ENCODE measurements at places on chromosomes 3 and 15.

DNA sequence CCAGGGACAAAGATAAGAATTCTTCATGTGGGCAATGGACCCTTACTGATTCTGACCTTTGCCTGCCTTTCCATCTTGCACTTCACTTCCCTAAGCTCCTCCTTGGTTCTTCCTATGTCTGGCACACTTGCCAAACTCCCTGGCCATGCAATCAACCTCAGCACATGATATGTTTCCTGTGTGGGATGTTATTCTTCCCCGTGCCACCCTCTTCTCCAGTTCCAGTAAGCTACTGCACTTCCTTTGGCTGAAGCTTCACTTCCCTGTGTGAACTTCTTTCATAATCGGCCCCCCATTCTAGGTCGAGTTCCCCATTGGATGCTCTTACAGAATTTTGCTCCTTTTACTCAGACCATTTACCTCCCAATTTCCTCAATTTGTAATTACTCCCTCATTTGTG lies 10.7 kb upstream of the TASOR start:
- no peak for DNase-seq

GRCh38 chr3:24385012-24385615 lies 109.5 kb downstream of the THRB start:
- DNase-seq, result no peak

GRCh38 chr3:125120379-125121122 lies 64.8 kb upstream of the HEG1 start:
- DNase-seq, result no peak

GRCh38 chr15:86413191-86413590 lies 333.5 kb downstream of the AGBL1 start:
- DNase-seq, result no peak

GRCh38 chr15:31398677-31399301 lies 72.2 kb downstream of the KLF13 start:
- no peak for DNase-seq

- DNase-seq, result no peak
Measured at GRCh38 chr3:189947948-189948723, 172.6 kb downstream of the P3H2 start.

DNA sequence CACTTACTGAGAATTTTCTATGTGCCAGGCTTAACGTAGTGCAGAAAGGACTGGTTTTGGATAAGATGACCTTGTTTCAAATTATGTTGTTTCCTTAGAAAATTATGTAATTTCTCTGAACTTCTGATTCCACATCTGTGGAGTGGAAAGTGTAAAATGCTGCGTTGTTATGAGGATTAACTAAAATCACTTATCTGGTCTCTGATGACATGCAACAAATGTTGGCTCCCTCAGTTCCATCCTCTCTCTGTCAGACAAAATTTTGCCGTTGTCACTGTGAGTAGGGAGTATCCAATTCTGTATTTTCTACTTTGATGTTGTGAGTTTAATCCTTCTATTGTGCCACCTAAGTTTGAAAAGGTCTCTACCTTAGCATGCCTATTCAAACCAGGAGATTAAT lies 175.5 kb downstream of the KCNMB2 start:
- DNase-seq, result no peak

DNA sequence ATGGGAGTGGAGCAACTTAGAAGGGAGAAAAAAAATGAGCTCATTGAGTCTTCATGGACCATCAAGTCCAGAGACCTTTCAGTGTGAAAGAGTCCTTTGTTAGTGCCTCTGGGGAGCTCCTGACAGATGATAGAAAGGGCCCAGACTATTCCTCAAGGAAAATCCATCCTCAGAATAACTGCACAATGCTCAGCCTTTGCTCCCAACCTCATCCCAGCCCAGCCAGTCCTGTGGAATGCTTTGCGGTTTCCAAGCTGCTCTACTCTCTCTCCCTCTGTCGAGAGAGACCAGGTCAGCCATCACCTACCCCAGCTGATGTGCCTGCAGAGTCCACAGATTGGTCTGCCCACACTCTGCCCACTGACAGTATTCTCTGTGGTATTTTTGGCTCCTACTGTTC lies 406.2 kb downstream of the MFSD1 start:
- no peak for DNase-seq

DNA sequence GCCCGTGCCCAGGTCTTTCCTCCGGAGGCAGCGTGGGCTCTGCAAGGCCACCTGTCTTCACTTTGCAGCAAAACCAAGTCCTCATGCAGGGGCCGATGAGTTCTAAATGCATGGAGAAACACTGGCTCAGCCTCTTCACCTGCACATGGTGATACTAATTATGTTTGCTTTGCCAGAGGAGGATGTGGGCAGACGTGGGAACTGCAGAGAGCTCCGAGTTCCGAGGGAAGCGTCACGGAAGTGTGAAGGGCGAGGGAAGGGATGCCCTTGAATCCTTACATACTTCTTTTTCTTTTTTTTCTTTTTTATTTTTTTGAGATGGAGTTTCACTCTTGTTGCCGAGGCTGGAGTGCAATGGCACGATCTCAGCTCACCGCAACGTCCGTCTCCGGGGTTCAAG lies 74.8 kb downstream of the GABRG3 start:
- no peak for DNase-seq

- no peak for DNase-seq
Measured at GRCh38 chr3:11346416-11346815, 74.2 kb downstream of the ATG7 start.

DNA sequence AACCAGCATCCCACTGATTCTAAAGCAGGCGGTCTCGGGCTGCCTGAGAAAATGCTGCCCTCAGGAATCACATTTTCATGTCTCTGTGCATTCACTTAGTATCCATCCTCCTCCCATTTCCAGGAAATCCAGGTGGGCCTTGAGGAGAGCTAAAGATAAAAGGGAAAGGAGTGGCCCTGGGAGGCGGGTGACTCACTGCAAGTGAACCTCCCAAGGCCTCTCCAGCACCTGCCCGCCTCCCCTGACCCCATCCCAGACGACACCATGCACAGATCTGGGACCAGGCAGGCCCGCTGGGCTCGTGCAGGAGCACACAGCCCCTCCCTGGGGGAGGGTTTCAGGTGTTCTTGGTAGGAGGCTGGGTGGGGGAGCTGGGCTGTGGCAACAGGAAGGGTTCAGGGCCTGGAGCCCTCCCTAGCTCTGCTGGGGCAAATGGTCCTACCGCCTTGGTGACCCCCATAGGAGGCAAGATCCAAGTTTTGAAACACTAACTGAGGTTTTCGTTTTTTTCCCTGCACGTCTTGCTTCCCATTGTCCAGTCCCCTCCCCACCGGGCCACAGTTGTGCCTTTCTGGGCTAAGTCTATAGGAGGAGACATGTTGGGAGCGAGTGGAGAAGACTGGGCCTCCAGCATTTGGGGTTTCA lies 22.2 kb downstream of the MELTF start:
- DNase-seq, result no peak

DNA sequence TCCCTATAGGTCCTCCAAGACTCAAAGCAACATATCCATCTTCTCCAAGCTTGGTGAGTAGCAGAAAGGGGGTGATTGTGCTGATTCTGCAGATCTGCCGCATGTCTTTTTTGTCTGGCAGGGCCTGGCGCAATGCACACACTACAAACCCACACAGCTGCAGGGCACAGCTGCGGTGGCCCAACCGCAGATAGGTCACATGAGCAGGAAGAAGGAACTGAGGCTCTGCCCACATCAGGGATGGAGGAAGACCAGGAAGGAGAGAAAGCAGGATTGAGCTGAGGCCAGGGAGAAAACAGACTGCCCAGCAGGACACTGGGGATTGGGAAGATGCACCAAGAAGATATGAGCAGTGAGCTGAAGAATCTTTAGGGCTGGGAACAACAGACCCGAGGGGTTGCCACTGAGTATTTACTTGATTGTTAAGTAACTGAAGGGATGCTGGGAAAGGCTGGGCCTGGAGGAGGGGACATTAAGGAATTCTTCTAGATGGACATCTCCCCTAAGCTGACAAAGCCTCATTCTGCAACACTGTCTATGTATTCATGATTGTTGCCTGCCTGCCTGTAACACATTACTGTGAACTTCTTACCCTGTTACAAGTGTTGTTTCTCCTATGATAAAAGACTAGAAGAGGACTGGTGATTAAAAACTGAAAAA lies 126.7 kb downstream of the MYLK start:
- no peak for DNase-seq

DNA sequence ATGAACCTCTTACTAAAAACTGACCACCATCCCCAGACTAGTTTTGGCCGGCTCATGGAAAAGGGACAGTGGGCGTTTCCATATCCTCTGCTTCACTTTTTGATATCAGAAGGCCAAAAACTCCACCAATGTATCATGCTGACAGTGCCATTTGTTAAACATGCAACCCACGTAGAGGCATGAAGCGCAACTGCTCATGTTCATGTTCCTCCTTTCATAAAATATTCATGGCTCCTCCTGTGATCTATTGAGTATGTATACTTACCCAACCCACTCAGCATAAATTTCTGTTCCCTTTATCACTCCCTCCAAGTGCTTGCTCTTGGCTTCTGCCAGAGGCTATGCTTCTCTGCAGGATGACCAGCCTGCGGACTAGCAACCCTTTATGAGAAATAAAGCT lies 58.7 kb upstream of the TGFBR2 start:
- DNase-seq, result no peak

DNA sequence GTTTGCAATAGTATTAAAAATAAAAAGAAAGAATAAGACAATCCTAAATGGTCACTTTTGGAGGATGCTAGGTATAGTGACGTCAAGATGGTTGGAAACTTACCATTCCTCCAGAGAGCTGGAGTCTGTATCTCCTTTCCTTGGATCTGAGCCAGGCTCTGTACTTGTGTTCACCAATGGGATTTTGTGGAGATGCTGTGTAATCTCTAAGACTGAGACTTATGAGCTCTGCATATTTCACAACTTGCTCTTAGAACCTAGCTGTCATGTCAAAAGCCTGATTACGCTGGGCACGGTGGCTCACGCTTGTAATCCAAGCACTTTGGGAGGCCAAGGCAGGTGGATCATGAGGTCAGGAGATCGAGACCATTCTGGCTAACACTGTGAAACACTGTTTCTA lies 126.8 kb upstream of the CLSTN2 start:
- no peak for DNase-seq

- DNase-seq, result no peak
Measured at GRCh38 chr3:192888190-192888589, 29.5 kb downstream of the MB21D2 start.

GRCh38 chr3:157948605-157949383 lies 157.4 kb downstream of the SHOX2 start:
- no peak for DNase-seq

- no peak for DNase-seq
Measured at GRCh38 chr3:126782536-126782935, 78.5 kb downstream of the CHCHD6 start.
